ENCODE measurements at places on chromosomes 13 and 19.

DNA sequence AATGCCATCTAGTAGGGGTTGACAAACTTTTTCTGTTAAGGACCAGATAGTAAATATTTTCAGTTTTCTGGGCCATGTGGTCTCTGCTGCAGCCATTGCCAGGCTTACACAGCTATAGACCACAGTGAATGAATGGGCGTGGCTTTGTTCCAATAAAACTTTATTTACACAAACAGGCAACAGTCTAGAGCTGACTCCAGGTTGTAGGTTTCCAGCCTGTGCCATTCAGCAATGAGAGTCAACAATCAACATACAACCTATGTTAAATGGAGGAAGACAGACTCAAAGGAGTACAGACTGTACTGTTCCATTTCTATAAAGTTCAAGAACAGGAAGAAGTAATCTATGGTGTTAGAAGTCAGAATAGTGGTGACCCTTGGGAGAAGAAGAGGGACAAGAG, 15.2 kb upstream of the IZUMO2 start:
- no peak for DNase-seq

- no peak for DNase-seq
These were observed 62.0 kb downstream of the ABCC4 start for GRCh38 chr13:95239283-95239682.

DNA sequence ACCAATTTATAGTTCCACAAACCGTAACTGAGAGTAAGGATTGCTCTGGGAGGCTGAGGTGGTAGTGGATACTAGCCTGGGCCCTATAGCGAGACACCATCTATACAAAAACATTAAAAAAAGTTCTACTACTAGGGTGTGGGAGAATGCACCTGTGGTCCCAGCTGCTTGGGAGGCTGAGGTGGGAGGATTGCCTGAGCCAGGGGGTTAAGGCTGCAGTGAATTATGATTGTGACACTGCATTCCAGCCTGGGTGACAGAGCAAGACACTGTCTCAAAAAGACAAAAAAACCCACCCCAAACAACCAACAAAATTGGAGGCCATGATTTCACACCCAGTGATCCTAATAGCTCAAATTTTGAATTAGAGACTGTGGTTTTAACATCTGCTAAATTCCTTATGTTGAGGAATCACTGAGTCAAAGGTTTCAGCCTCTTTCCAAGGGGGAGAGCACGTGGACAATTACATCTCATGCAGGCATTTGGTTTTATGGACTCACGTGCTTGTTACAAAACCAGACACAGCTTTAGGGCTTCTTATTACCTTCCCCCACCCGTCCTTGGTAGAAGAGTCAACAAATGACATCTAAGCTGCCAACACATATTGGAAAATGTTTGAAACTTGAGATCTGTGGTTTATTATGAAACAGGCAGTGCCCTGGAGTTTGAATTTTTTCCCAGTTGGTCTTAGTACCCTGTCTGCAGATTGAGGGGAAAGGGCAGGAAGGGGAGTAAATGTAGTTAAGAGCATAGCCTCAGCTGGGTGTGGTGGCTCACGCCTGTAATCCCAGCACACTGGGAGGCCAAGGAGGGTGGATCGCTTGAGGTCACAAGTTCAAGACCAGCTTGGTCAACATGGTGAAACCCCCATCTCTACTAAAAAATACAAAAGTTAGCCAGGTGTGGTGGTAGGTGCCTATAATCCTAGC, 18.5 kb downstream of the CYP2A6 start:
- no peak for DNase-seq

DNA sequence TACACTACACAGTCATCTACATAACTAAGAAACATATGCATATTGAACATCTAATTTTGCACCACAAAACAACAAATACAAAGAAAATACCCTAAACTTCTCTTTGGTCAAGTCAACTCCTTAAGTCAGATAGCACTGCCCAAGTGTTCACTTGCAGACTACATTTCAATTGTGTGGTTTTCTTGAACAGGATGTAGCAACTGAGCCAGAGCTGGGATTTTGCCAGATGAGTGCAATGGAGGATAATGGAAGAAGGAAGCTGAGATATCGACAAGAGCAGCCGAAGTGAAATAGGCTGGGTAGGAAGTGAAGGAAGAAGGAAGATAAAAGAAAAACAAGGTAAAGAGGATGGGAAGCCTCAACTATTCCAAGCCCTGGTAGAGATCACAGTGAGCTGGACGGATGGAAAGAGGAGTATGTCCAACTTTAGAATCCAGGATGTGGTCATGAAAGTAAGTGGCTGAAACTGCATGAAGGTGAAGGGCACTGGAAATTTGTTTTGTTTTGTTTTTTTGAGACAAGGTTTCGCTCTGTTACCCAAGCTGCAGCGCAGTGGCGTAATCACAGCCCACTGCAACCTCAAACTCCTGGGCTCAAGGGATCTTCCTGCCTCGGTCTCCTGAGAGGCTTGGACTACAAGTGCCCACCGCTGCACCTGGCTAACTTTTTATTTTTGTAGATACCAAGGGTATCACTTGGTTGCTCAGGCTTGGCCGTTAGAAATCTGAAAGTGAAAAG, 15.0 kb downstream of the NUFIP1 start:
- no peak for DNase-seq

Data from activated CD4-positive, alpha-beta T cell treated with anti-CD3 and anti-CD28 coated beads, Interleukin-2, Interleukin-4, amounts not matched to agents 100 ng/mL and 50 ng/mL, durations not matched to agents 16 hours and 8 hours (primary cell).